ENCODE measurements at places on chromosomes 1 and 21.

DNA sequence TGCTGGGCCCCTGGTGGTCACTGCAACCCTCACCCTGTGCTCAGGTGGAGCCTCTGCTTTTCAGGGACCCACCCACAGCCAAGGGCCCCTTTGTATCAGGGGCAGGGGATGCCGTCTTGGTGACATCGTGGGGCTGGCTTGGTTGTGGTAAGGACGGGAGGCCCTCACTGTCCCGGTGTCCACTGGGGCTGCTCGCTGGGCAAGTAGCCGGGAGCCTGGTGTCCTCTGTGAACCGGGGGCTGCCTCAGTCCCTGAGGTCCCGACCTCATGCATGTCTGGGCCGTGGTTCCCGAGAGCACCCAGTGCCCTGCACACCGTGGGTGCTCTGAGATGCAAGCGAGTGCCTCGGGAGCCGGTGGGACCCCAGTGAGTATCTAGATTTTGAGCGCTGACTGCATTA, 56.0 kb upstream of the TTC34 start:
- no peak for DNase-seq

GRCh38 chr21:35748678-35749314, 311.5 kb downstream of the SETD4 start:
- DNase-seq: no peak

DNA sequence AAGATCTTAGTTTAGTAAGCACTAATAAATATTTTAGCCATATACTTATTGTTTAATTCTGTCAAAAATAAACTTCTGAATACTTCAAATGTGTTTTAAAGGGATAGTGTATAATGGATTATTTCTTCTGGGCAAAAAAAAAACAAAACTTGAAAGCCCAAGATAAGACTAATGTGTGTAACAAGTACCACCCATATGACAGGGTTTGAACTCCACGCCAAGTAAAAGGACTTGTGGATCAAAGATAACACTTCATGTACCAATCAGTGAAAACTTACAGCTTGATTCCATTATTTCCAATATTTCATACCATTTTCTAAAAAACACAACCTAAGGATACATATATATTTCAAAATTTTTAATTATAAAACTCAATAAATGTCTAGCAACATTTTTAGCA, 59.5 kb downstream of the DENND1B start:
- DNase-seq: no peak

DNA sequence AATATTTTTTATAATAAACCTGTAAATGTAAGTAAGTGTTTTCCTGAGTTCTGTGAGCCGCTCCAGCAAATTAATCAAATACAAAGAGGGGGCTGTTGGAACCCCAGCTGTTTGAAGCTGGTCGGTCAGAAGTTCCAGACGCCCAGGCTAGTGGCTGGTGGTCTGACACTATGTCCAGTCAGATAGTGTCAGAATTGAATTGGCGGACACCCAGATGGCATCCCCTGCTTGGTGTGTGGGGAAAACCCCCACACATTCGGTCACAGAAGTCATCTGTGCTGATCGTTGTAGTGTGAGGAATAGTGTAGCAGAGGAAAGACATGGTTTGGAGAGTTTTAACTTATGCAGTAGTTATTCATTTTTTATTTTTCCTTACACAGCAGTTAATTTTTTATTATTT, 32.4 kb downstream of the TBCE start:
- no peak for DNase-seq

GRCh38 chr1:84735483-84735882, 45.2 kb upstream of the SSX2IP start:
- no peak for DNase-seq

- no peak for DNase-seq
Measured at GRCh38 chr1:71463144-71463543, 382.3 kb upstream of the ZRANB2 start.

- no peak for DNase-seq
Measured at GRCh38 chr1:234869182-234870019, 259.2 kb downstream of the TOMM20 start.

DNA sequence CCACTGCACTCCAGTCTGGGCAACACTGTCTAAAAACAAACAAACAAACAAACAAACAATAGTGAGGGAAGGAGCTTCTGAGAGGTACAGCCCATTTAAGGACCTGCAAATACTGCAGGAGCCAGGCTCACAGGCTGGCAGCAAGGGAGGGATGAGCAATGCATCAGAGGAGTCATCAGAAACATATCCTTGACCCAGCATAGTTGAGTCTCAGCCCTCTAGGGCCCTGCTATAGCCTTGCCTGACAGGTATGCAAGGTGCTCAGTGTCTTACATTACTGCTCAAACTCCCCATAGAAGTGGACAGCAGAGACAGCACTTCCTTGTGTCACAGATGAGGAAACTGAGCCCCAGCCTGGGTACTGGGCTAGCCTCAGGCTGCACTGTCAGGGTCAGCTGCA, 7.3 kb upstream of the TTC4 start:
- DNase-seq: no peak

GRCh38 chr1:200310824-200311223, 99.0 kb downstream of the ZNF281 start:
- no peak for DNase-seq

DNA sequence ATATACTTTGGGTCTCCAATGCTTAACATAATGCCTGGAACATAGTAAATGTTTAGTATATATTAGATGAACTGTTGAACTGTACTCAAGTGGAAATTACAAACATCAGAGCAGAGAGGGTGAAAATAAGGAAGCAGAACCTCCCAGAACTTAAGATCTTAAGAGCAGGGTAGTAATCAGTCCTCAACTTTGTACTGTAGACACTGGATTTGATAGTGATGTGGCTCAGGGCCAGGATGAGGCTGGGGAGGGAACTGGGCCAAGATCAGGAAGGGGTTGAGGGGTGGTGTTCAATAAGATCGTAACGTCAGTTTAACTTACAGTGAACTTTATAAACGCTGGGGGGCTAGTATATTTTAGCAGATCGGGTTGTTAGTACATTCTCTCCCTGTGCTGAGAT, 15.4 kb downstream of the MPZL1 start:
- no peak for DNase-seq

GRCh38 chr1:151311011-151311410, 16.2 kb downstream of the PI4KB start:
- no peak for DNase-seq

DNA sequence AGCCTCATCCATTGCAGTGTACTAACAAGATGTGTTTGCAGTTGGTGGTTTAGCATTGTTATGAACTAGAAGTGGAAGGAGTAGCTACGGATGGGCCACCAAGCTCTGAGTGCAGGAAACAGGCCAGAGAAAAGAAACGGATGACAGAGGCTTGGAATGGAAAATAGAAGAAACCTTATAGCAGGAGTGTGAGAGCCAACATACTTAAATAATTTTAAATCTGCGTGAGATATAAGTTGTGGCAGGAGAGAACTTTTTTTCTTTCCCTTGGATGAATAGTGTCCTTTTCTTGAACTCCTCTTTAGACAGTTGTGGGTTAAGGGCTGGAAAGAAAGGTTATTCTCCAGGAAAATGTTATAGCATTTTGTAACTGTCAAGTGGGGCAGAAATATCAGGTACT, 54.2 kb downstream of the RGL1 start:
- no peak for DNase-seq

DNA sequence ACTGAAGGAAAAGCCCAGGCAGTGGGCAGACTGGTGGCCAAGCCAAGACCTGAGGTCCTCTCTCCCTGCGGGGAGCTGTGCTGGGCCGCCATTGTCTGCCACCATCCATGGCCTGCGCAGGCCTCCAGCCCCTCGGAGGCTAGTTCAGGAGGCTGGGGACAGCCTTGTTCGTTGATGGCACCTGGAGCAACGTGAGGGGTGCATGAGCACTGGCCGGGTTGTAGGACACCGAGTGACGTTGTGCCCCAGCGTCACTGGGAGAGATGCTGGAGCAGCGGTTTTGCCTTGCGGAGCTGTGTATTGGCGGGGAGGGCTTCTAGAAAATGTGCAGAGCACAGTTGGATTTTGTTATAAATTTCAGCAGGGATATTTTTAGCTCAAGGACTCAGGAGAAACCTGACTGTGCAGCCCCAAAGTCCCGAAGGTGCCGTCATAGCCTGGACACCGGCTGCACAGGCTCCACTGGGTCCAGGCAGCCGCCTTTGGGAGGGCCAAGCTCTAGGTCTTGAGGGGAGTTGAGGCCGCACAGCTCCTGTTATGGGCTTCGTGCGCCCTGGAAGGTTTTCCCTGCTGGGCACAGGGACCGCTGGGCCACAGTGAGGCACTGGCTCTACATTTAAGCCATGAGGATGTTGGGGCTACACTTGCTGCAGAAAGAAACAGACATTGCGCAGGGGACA, 48.2 kb upstream of the ADARB1 start:
- DNase-seq: no peak

DNA sequence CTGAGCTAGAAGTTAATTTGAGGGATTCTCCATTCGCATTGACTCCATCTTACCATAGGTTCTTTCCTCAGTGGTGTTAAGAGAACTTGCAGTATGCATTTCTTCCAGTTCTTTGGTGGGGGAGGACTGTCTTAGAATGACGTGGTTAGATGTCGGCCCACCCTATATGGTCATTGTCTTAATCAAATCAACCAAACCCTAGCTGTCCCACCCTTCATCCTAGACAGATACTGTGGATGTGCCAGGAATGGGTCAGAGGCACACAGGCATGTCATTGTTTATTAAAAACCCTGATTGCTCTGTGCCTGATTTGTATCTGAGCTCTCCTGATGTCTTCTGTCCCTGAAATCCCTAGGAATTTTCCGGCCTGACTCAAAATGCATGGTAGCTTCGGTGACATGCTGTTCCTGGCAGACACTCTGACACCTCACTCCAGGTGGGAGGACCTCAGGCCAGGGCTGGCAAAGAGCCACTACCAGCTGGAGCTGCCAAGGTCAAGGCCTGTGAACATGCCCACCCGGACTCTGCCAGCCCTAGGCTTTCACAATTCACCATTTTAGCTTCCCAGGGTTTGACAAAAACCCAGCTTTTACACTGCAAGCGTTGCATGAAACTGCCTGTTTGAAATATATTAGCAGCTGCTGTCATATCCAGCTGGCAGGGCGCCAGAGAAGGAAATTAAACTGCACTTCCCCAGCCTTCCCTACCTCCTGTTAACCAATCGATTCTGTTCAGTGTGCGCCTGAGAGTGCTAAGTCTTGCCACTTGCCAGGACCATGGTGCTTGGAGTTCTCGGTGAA, 134.0 kb downstream of the FAM78B start:
- no peak for DNase-seq

DNA sequence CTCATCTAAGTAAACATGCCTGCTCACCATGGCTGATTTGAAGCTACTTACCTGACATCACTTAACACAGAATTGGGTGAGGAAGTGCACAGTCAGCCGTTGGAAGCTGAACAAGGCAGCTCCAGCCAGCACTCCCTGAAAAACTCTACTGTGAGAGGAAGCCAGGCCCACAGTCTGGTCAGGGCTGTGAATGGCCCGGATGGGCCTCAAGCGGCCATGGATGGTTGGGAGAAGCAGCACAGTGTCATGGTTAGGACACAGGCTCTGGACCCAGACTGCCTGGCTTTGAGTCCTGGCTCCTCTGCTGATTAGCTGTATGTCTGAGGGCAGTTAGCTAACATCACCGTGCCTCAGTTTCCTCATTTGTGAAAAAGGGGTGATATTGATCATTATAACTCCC, 267.8 kb downstream of the GRIK3 start:
- no peak for DNase-seq

GRCh38 chr1:160521554-160521953, 1.5 kb downstream of the SLAMF6 start:
- DNase-seq: no peak

DNA sequence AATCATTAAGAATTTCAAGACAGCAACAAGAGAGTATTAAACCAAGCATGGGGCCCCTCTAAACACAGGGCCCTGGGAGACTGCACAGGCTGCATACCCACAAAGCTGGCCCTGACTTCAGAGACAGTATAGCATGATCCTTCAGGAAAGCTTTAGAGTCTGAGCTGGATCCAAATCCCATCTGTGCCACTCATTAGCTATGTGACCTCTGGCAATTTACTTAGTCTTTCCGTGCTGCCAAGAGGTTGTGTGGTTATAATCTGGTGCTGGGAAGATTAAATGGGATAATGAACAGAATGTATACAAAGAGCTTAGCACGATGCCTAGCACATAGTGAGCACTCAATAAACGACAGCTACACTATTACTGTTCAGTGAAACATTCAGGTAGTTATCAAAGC, 4.0 kb downstream of the PHC2 start:
- peak; percentile 93 for DNase-seq

- no peak for DNase-seq
Measured at GRCh38 chr1:7298145-7298544, 473.0 kb upstream of the VAMP3 start.

DNA sequence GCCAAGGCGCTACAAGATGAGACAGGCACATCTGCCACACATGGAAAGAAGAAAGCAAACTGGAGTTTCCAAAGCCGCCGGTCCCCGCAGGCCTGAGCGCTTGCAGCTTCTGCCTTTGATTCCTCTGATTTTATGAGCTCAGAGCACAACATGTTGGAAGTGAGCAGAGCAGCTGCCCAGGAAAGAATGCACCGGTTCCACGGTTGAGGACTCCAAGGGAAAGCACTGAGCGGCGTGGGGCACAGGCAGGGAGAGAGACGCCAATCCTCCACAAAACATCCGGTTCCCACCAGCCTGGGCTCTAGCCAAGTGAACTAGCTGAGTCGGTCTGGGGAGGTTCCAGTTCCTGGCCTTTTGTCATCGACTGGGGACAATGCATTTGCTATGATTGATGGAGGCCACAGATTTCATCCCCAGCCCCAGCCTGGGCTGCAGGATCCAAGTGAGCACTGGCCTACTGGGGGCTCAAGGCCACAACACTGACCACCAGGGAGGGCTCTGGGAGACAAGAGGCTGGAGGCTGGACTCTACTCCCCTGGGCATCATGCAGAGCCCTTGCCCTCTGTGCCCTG, 253.1 kb upstream of the IRF2BP2 start:
- peak; percentile 32 for DNase-seq

- DNase-seq: no peak
Measured at GRCh38 chr1:154463512-154463990, 38.5 kb upstream of the TDRD10 start.

GRCh38 chr1:109084563-109085517, 5.7 kb upstream of the TMEM167B start:
- DNase-seq: no peak

- DNase-seq: no peak
Measured at GRCh38 chr21:42674351-42674940, 21.0 kb downstream of the PDE9A start.

DNA sequence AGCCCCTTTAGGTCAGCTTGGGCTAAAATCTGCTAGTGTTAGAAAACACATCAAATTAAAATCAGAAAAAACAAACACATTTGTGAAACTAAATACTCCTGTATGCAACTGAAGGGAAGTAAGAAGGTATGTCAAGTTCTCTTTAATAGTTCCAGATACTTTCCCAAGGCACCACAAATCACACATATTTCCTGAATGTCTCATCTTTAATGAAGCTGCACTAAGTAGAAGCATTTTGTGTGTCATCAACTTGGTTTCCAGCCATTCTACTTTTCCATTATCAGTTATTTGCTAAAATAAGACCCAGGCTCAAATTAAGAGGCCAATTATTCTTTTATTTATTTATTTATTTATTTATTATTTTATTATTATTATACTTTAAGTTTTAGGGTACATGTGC, 34.7 kb downstream of the CRB1 start:
- peak; percentile 23 for DNase-seq

- no peak for DNase-seq
Measured at GRCh38 chr1:226131639-226132038, 54.9 kb downstream of the ACBD3 start.
